ENCODE measurements at places on chromosomes 7 and 10.

GRCh38 chr10:47018026-47018735 lies 107.0 kb downstream of the PTPN20 start:
- H3K27me3 ChIP-seq: no peaks in the 10 kb centered on the region
- H3K27ac ChIP-seq: no peak overlapping the region
- DNase-seq: no peak

GRCh38 chr7:24709585-24710360 lies 47.5 kb downstream of the GSDME start:
- no peak overlapping the region for H3K27ac ChIP-seq
- peaks cover 7% of the 10 kb centered on the region for H3K4me1 ChIP-seq
- DNase-seq: no peak

GRCh38 chr10:95848841-95849240 lies 58.9 kb upstream of the CC2D2B start:
- no peak for DNase-seq
- no peak overlapping the region for H3K27ac ChIP-seq
- H3K4me1 ChIP-seq: peaks cover 6% of the 10 kb centered on the region

- no peak overlapping the region for H3K27ac ChIP-seq
- DNase-seq: no peak
- H3K27me3 ChIP-seq: peaks cover 6% of the 10 kb centered on the region
- no peaks in the 10 kb centered on the region for H3K36me3 ChIP-seq
- H3K4me1 ChIP-seq: no peaks in the 10 kb centered on the region
Observed at GRCh38 chr10:113165673-113166072, 215.6 kb downstream of the TCF7L2 start.

DNA sequence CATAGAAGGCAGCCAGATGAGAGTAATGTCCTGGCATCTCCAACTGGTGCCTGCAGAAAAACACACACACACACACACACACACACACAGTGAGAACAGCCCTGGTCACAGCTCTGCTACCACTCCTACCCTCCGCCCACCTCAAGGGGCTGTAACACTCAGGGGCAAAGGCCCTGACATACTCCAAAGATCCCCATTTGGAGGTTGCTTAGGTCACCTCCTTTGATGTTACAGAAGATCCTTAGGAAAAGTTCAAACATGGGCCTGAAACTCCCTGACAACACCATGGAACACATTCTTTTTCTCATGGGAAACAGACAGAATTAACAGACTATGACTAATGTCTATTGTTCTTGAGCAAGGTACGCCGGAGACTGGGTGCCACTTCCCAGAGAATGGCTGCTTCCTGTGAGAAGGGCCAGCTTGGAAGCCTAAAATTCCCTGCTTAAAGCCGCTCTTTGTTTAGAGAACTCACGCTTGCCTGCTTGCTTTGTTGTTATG lies 27.7 kb downstream of the DENND11 start:
- H3K4me1 ChIP-seq: peaks cover 37% of the 10 kb centered on the region
- no peak for DNase-seq
- H3K27ac ChIP-seq: peak overlapping the region; percentile 13
- peaks cover 36% of the 10 kb centered on the region for H3K36me3 ChIP-seq

Data from activated CD4-positive, alpha-beta T cell treated with anti-CD3 and anti-CD28 coated beads, Interleukin-2, amount 10 ng/mL, durations not matched to agents 24 days and 14 days (primary cell).